ENCODE measurements at places on chromosomes 6 and 20.

- DNase-seq = no peak
These were observed 105.1 kb downstream of the UTRN start for GRCh38 chr6:144390202-144390601.

DNA sequence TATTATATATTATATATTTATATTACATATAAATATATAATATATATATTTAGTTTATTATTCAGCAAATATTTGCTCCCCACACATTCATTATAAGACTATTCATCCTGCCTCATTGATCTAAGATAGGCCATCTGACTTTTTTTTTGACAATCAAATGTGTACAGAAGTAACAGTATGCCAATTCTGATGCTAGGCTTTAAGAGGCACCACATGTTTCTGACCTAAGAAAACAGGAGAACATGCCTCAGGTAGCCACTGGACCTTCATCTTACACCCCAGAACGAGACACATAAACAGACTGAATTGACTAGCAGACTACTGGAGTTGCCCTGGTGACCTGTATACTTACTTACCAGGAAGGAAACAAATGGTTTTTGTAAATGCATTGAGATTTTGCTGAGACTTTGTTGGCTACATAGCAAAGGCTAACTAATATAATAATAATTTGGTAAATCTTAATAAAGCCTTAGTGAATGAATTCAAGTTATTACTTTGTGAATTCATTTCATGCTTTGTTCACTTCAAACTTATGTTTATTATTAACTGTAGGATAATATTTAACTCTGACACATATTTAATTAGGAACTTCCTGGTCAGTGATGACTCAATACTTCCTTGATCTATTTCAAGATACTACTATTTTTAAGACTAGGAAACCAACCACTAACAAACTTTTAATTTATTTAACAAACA lies 13.4 kb upstream of the MYO6 start:
- no peak for DNase-seq

GRCh38 chr6:114342826-114343781 lies at the start of gene HS3ST5:
HS3ST5 (minus strand) TSS chr6:114343023; CDS start chr6:114062845, 280,178 bp downstream.
- peak; percentile 92 for DNase-seq

GRCh38 chr6:156917213-156917612 lies 140.0 kb downstream of the ARID1B start:
- DNase-seq = peak; percentile 53

DNA sequence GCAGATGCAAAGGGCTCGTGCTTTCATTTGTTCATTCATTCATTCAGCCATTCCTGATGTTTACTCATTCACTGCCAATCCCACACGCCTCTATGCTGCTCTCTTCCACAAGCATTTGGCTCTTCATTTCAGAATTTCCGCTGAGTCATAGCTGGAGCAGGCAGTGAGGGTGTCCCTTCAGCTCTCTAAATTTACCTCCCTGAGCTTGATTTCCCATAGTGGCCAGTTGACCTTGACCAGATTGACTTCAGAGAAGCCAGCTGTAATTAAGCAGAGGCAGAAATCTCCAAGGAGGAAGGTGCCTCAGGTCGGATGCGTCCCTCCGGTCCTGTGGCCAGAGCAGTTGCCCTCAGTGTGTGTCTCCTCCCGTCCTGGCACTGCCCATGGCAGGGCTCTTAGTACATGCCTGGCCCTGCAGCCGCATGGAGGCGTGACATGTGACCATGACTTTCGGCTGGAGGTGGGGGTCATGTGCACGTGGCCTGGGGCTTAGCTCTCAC lies 267.2 kb upstream of the ECI2 start:
- peak; percentile 55 for DNase-seq

GRCh38 chr20:33539129-33539528 lies 49.2 kb downstream of the CBFA2T2 start:
- no peak for DNase-seq

DNA sequence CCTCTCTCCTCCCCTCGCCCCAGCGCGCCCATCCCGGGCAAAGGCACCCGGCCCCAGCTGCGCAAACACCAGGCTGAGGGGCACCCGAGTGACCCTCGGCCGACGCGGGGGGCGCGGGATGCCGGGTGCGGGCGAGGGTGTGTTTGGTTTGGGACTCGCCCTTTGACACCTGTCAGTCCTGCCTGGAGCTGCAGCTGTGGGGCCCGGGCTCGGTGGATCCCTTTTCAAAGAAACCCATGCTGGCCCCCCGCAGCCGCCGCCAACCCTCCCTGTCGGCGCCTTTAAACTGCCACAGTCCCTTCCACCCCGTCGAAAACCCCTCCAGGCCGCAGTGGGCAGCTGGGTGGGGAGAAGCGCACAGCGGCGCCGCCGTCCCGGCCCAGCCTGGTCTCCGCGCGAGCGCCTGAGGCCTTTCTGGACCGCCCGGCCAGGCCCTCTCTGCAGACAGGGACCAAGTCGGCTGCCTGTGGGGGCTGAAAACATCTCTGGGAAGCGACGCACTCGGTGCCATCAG lies 5.5 kb downstream of the FOXQ1 start:
- DNase-seq = no peak

DNA sequence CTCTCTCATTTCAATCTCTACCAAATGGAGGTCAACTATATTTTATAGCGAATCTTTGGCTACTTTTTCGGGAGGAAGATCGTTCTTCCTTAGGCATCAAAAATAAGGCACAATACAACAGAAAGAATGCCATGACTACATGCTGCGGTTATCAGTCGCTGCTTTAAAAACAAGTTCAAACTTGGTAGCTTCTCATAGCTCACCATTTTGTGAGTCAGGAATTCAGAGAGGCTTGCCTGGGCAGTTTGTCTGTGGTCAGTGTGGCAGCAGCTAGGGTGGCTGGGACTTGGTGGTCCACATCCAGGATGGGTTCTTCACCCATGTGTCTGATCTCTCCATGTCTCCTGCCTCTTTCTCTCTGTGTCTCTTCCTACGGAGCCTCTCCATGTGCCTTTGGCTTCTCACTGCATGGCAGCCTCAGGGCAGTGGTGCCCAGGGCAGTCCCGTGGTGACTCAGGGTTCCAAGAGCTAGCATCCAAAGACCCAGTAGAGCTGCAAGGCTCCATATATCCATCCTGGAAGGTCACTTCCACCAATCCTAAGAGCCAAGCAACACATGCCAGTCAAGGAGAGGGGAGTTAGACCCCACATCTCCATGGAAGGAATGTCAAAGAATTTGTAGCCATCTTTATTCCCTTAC lies 10.4 kb downstream of the SCML4 start:
- DNase-seq = no peak

DNA sequence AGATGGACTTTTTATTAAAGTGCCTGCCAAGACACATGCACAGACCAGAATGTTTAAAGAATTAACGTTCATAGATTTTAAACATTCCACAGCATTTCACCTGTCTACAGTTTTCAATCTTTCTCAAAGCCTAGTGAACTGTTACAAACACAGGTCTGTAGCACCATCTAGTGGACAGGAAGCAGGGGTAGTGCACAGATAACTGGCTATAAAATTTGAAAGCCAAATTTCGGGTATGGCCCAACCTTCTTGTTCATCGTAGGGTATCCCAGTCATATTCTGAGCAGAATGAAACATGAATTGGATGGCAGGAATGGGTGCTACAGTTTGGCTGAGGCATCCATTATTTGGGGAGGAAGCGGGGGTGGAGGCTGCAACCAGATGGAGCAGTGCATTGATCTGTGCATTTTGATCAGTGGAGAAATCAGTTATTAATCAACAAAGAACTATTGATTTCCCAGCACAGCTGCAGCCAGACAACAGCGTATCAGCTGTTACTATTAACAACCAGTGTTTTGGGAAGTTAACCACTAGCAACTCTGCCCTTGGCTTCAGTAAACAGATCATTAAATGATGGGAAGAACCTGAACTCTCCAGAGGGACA lies 56.1 kb upstream of the B3GAT2 start:
- peak; percentile 76 for DNase-seq

GRCh38 chr6:73579851-73580246 lies 59.0 kb upstream of the EEF1A1 start:
- DNase-seq = peak; percentile 95

DNA sequence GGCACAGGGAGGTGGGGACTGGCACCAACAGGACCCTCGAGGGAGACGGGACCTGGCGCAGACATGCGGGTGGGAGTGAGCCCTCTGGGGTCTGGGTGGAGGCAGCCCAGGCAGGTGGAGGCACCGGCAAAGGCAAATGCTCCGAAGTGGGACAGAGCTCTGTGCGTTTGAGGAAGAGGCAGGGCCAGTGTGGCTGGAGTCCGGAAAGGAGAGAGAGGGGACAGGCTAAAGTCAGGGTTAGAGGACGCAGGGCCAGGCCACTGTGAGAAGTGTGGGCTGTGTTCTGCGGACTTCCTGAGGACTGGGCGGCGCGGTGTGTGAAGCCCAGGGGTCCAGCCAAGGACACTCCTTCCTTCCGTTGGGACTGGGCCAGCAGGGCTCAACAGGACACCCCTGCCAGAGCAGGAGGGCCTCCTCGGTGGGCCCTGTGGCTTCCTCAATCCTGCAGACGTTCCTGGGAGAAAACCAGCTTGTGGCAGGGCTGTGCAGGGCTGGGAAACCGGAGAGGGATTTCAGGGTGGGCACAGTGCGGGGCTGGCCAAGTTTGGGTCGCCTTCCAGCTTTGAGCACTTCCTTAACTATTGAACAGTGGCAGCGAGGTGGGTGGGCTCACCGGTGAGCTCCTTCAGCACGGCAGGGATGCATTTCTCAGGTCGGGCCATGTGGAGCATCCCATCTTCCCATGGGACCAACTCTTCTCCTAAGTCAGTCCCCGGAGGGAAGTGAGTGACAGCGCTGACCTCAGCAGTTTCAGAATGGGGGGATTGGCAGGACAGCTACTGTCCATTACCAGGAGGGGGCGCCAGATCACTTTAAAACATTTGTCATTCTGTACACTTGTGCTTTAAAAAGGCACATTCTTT lies 22.5 kb downstream of the MOCS3 start:
- DNase-seq = peak; percentile 71

- peak; percentile 63 for DNase-seq
These were observed 4.9 kb upstream of the DLL1 start for GRCh38 chr6:170295510-170296422.

DNA sequence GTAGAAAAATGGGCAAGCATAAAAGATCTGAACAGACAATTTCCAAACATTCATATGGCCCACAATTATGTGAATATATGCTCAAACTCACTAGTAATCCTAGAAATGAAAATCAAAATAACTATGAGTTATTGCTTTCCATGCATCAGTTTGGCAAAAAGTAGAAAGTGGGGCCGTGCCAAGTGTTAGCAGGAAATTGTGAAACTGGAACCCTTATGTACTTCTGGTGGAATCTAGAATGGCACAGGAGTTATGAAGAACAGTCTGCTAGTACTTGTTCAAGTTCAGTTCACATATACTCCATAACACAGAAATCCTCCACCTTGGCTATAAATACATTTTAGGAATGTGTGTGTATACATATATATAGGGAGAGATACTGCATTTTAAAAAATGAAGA lies 89.8 kb downstream of the EYA2 start:
- no peak for DNase-seq

DNA sequence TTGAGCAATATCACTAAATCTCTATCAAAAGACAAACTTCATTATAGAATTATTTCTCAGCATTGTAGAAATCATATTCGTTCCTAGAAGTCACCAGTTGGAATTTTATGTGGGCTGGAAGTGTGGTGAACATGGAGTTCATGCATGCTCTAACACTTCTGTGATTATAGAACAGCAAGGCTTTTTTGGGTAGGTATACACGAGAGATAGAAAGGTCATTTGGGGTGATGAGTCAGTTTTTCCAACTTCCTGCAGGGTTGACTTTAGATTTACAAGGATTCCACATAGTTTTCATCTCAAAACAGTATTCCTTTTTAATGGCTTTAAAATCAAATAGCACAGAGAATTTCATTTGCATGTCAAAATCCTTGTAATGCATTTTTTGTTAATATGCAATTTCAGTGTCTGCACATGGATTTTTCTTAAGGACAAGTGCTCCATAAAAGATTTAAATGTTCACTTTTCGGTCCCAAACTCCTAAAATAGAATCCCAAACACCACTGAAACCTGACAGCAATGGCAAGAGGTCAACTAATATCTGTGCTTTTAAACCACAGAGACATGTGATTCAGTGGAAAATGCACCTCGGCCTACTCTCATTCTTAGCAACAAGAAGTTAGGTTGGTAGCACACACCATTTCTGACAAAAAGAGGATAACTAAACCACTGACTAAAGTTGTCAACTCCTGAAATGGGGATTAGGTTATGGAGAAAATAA lies 211.0 kb downstream of the MOXD1 start:
- DNase-seq = peak; percentile 36

DNA sequence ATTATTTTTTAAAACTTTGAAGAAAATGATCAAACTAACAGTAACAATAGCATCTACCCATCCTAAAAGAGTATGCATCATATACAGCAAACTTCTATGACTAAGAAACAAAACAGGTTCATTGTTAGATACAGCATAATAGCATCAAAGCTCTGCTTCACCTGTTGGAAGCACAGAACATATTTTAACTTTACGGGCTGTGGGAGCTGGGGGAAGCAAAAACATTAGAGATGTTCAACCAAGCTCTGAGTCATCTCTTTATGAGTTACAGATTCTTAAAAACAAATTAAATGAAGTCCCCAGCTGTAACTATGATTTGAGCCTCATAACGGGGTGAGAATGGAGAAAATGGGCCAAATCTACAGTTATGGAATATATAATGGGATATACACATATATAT lies 63.4 kb downstream of the SYNE1 start:
- no peak for DNase-seq

DNA sequence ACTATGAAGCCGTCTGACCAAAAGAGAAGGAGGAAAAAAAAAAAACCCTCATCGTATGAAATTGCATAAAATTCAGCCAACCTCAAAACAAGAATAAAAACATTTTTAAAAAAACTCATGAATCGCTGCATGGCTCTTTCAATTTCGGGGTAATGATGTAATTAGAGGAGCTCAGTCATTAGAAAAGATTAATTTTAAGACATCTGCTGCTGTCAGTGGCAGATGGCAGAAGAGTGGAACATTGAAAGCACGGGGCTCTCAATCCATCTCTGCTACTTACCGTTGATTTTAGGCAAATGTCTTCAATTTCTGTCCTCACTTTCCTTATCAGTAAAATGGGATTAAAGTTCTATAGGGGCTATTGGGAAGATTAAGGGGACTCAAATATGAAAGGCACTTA lies 79.1 kb downstream of the EYA2 start:
- DNase-seq = no peak

DNA sequence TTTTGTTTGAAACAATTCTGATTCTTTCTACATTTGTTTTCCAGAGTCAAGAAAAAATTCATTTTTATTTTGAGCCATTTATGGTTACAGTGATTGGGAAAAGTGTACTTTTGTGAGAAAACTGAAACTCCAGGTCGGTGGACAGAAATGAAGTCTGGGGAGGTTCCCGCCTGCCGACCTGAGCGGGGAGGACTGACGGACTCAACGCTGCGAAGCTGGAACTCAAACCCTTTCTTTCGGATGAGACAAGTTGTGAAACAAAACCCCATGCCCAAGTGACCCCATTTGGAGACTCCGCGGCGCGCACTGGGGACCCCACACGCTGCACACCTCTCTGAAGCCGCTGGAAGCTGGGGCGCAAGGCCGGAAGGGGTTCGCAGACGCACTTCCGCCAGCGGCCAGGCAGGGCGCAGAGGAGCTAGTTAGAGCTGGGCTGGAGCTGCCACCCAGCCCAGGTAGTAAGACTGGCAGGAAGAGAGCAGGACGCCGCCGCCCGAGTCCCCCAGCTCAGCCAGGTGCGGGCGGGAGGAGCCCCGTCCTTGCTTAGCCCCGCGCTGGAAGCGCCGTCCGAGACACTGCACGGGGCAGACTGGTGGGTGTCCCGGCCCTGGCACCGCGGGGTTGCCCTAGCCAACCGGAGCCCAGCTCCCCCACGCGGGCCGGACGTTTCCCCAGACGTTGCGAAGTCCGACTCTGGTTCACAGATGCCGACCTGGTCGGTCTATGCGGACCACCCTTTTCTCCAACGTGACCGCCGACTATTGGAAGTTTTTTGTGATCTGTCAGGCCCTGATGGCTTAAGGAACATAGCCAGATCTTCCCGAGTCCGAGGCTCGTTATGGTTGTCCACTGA lies 19.8 kb upstream of the ZSCAN16 start:
- peak; percentile 86 for DNase-seq
